ENCODE measurements at places on chromosomes 2 and 18.

GRCh38 chr2:236548179-236548921 is 21.3 kb upstream of the ACKR3 start:
- no peak for DNase-seq

DNA sequence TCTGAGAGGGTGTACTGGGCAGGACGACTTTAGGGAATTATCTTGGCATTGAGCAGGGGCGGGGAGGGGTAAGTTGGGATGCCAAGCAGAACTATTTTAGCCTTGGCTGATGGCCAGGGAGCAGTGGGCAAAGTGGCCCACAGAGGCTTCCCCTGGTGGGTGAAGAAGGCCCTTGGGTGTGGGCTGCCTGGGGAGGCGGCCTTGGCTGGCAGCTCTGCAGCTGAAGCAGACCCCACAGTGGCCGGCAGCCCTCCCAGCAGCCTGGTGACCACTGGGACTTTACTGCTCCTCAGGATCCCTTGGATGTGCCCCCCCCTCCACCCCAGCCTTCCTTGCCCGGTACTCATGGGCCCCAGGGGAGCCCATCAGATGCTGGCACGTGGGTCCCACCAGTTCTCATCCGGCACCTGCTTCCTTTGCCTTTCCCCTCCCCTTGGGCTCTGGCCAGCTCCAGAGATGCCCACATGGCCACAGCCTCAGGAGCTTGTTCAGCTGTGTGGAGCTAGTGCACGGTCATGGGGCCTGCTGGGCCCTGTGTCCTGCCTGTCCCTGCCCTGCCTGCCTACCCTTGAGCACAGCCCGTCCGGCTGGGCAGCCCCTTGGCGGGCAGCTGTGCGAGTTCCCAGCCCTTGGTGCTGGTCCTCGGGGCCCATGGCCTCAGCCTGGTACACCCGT is 122.1 kb upstream of the HS6ST1 start:
- no peak for DNase-seq

- DNase-seq = no peak
Observed at GRCh38 chr2:68877079-68877772, 6.0 kb upstream of the BMP10 start.

DNA sequence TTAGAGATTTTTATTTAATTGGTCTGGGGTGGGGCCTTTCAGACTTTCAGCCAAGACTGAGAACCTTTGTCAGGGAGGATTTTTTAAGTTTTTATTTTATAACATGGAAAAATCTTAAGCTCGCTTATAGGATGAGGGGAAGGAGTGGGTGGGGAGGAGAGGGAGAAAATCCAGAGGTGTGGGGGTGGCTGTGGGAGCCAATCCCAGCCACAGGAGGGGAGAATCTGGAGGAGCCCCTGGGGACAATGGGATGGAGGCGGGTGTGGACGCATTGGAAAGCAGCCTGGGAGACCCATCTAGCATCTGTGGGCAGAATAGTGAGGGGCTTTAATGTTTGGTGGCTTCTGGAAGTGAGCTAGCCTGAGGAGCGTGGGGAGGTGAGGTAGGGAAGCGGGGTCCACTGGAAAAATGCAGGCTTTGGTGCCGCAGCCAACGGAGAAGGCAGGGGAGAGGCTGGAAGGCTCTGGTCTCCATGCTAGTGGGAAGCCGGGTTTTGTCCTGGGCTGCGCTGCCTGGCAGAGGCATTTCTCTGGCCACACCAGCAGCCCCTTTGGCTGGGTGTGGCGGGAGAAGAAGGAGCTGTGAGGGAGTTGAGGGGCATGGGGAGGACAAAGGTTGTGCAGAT is 11.5 kb upstream of the INPP5D start:
- no peak for DNase-seq

GRCh38 chr2:74742471-74742870 is 88.4 kb downstream of the SEMA4F start:
- no peak for DNase-seq

- no peak for DNase-seq
Observed at GRCh38 chr2:18492721-18493120, 67.7 kb downstream of the RDH14 start.

GRCh38 chr18:74967979-74968378 is 241.0 kb downstream of the PTGR3 start:
- no peak for DNase-seq

GRCh38 chr2:11775384-11775783 is 29.0 kb downstream of the LPIN1 start:
- DNase-seq = no peak

- no peak for DNase-seq
Observed at GRCh38 chr2:123614596-123614995, 410.5 kb upstream of the CNTNAP5 start.

DNA sequence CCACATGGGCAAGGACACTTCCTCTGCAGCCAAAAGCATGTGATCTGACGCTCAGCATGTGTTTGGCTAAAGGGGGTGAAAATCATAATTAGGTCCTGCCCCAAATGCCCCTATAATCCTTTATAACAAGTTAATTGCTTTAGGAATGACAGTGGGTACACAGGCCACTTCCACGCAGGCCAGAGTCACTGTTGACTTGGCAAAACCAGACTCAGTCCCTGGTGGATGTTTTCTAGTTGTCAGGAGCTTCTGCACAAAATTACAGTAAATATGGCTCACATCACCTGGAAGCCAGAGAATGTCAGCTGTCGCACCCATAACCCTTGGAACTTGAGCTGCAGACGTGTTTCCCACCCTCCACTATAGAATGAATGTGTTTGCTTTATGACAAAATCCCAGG is 13.3 kb upstream of the PXDN start:
- no peak for DNase-seq

DNA sequence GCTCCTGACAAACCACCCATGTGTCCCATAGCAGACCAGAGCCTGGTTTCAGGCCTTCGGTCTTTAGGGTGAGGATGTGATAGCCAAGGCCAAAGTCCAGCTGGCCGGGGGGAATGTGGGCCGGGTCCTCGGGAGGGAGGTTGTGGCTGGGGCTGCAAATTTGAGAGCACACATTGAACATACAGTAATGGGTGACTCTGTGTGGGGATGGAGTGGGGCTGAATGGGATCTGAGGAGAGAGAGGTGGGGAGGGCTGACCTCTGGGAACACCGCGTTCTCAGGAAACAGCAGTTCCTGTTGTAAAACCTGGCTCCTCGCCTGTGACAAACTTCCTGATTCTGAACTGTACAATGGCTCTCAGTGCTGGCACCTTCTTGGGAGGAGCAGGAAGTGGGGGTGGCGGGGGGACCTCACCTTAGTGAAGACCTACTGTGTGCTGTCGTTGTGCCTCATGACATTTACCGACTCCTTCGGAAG is 48.8 kb downstream of the MCFD2 start:
- no peak for DNase-seq

- DNase-seq = no peak
Observed at GRCh38 chr2:238114851-238115660, 14.9 kb downstream of the ESPNL start.

DNA sequence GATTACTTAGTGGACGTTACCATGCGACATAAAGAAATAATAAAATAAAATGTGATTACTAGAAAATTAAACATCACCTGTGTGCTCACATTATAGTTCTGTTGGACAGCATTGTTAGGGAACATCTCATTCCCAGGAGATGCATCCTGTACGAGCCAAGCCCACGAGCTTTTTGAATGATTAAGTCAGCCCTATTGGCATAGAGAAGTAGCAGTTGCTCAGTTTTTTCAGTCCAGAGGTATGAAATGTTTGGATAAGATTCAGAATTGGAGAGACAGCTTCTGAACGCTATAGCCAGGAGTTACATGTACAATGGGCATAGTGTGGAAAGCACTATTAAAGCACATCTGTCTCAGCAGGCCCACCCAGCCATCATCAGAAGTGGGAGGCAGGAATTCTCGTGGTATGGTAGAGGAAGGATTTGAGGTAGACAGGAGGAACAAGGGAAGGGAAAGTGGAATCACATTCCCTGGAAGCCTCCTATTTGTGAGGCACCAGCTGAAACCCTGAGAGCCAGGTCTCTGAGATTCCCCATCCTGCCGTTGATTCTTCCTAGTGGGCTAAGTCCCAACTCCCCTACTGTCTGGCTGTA is 8.6 kb downstream of the SPATS2L start:
- no peak for DNase-seq

DNA sequence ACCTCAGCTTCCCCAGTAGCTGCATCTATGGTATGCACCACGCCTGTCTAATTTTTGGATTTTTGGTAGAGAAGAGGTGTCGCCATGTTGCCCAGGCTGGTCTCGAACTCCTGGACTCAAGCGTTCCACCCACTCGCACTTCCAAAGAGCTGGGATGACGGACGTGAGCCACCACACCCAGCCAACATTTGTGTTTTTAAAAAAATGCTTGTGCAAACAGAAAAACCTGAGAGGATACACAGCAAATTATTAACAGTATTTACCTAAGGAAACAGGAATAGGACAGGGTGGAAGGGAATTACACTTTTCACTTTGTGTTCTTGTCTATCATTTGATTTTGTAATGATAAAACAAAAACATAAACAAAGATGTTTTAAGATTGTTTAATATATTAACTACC is 25.1 kb downstream of the NOL10 start:
- DNase-seq = no peak

GRCh38 chr2:39933196-39933595 is 154.1 kb upstream of the THUMPD2 start:
- no peak for DNase-seq

- no peak for DNase-seq
Observed at GRCh38 chr2:227849906-227850305, 21.5 kb upstream of the DAW1 start.

DNA sequence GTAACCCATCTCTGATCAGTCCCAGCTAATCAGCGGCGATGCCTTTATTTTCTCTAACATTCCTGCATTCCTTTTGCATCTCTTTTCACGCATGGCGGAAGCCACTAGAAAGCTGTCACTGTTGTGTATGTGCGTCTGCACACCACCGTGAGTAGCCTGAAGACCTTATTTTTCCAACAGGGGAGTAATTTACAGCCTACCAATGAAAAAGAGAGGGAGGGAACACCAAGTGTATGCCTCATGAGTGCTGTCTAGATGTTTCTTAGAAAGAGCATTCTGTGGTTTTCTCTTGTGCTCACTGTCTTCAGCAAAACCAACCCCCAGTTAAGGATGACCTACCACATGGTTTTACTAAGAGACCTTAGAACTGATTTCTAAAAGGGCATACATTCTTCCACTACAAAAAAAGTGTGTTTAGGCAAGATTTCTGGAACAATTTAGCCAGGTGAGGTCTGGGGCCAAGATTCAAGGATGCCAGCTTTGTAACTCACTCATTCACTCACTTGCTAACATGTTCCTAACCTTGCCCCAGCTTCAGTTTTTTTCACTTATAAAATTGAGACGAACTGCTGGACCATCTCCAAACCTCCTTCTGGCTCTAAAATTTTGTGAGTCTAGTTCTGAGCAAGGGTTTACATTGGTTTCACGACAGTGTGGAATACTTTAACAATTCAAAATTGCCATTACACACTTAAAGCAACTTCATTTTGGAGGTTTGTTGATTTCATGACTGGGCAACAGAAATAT is 51.4 kb downstream of the BCL2 start:
- no peak for DNase-seq

DNA sequence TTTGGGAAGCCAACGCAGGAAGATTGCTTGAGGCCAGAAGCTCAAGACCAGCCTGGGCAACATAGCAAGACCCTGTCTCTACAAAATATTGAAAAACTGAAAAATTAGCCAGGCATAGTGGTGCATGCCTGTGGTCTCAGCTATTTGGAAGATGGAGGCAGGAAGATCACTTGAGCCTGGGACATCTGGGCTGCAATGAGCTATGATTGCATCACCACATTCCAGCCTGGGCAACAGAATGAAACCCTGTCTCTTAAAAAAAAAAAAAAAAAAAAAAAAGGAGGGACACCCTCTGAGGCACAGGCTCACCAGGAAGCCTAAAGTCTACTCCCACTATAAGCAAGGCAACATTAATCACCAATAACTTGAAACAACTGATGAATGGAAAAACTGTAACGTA is 151.1 kb downstream of the CCDC148 start:
- no peak for DNase-seq

DNA sequence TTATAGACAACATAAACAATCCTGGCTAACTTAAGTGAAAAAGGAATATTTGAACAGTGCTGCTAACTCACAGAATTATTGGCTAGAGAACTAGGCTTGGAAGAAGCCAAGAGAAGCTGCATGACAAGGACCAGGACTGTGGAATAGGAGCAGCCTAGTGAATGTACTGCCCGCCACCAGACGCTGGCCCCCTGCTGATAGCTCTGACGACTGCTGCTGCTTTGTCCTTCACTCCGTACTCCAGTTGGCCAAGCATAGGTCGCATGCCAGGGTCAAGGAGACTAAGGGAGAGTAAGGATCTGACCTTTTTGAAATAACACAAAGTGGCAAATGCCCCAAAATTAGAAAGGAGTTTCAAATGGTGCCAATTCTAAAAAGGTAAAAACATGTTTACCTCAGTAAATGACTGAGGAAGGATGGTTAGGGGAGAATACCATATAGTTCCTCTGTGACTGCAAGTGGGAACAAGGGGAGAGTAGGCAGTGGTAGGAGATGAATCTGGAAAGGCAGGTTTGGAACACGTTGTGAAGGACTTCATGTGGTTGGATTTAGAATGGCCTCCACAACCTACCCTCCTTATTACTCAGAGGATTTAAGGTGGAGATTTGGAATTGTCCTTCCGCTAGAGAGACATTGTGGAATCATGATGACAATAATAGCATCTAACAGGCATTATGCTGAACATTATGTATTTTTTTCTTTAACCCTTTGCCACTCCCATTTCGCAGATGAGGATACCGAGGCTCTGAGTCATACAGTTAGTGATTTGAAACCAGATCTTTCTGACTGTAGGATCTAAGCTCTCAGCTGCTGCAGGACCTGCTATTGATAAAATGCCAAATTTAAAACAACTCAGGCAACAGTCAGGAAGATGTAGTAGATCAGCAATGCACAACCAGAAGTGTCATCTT is 19.5 kb downstream of the STRADB start:
- no peak for DNase-seq

DNA sequence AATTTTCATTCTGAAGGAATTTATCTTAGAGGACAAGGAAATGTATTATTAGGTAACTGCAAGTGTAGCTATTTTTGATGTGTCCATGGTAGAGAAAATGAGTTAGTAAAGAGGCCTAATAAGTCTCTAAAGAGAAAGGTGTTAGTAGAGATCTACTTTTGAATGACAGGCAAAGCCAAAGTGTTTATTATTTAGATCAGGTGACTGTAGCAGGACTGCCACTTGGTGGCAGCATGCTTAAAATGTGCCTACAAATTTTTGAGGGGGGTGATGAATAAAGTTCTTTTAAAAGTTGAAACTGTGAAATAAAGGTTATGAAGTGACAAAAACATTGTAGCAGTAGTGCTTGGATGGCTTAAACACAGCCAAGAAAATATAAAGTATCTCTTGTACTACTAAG is 421.5 kb upstream of the MEIS1 start:
- no peak for DNase-seq

GRCh38 chr18:11327391-11328009 is 178.1 kb upstream of the PIEZO2 start:
- DNase-seq = no peak

DNA sequence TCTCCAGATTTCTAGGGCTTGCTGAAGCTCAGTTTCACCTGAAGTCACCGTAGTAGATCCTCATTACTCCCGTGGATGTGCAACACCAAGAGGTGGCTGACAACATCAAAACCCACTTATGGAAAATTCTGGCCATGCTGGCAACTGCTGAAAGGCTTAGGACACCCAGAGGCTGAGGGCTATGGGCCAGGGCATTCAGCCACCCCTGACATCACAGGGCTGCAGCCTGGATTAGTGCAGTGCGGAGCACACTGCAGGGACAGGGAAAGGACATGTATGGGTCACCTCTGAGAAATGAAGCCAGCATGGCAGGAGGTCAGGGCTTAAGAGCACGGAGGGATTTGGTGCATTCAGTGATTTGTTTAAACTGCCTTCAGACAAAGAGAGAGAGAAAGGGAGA is 300.6 kb downstream of the TDRD15 start:
- no peak for DNase-seq

- no peak for DNase-seq
Observed at GRCh38 chr2:207830778-207831438, 61.2 kb upstream of the FZD5 start.
